ENCODE measurements at places on chromosomes 3 and 15.
A peak's percentile ranks its signal among the peaks of the same experiment; 100 is the strongest.

DNA sequence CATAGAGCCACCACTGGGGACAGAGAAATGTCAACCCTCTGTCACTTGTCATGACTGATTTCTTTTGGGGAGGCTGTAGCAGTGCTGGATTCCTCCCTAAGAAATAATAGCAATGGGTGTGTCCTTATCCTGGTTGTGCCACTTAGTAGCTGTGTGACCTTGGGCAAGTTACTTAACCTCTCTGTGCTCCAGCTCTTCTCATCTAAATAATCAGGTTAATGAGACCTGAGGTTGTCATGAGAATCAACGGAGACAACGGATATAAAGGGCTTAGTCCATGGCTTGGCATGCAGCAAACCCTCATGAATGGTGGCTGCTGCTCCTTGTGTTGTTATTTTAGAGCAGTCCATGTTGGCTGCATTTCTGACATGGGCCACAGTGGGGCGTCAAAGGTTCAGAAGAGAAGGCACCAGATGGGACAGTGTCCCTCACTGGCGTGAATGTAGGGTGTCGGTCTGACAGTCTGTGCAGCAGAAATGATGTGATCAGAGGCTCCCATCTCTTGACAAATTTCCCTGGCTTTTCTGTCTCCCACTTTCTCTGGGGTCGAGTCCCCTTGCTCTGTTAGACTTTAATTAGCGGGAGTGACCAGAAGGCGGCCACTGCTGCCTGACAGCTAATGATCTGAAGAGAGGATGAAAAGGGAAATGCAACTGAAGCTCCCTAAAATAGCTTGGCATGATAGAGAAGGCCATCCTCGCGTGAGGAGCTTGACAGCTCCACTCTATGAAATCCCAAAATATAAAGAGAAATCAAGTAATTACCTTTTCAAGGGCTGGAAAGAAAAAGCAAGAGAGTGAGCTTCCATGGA is 209.4 kb downstream of the CADPS start:
- DNase-seq = peak; percentile 77

DNA sequence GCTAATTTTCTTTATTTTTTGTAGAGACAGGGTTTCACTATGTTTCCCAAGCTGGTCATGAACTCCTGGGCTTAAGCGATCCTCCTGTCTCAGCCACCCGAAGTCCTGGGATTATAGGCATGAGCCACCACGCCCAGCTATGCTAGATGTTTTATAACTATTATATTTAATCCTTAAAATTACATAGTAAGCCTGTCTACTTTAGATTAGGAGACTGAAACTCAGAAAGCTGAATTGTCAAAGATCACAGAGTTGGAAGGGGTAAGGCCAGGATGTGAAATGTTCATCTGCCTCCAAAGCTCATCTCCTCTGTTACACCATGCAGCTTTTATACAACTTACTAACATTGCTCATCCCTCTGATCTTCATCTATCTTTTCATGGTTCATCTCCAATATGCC is 89.8 kb downstream of the MAP2K5 start:
- DNase-seq = no peak

DNA sequence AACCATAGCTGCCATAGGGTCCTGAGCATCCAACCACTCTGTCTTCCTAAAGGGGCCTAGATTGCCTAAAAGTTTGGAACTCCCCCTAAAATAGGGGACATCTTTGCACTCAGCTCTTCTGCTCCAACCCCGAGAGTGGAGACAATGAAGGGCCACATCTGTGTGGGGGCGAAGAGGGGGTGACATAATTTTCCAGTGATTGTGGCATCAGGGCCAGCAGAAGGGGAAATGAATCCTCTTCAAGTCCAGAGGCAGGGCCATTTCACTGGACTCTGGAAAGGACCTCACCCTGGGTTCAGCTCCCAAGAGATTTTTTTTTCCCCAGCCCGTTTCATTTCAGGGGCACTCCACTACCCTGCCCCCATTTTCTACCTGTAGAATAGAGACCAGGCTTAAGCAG is 4.6 kb upstream of the ANKRD63 start:
- no peak for DNase-seq

DNA sequence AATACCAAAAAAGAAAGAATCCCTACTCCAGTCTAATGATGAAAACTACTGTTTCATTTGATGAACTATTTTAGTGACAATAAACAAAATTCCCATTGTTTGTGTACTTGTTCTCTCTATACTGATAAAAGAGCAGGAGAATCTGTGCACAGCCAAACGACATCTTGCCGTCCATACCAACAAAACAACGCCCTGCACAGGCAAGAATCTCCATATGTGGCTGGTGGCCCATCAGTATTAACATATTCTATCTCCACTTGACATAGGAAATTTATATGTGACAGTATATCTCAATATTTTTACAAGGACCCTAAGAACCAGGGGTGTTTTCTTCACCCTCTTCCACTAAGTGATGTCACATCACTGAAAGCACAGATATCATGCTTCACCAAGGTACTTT is 279.5 kb downstream of the ULK4 start:
- no peak for DNase-seq

GRCh38 chr3:5301651-5302297 is 114.3 kb downstream of the EDEM1 start:
- no peak for DNase-seq

- no peak for DNase-seq
Measured at GRCh38 chr3:61369678-61370077, 118.4 kb upstream of the FHIT start.

GRCh38 chr3:51620543-51620942 is 50.5 kb upstream of the TEX264 start:
- no peak for DNase-seq

- DNase-seq = no peak
Measured at GRCh38 chr15:63490345-63491034, 13.9 kb upstream of the USP3 start.

DNA sequence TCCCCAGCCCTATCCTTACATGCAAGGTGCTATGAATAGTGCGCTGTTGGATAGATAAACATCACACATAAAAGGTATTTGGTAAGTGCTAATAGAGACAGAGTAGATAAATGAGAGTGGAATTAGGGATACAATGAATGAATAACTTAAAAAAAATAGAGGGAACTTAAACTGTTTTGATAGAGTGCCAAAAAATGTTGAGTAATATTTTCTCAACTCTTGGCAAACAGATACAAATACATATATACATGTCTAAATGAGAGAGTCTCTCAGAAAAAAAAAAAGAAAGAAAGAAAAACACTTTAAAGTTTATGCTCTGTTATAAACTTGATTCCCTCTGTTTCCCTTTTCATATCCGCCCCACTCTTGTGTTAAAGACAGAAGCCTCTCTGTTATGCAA is 667.4 kb downstream of the ROBO2 start:
- no peak for DNase-seq

GRCh38 chr3:73475175-73475574 is 149.6 kb downstream of the PDZRN3 start:
- DNase-seq = no peak

DNA sequence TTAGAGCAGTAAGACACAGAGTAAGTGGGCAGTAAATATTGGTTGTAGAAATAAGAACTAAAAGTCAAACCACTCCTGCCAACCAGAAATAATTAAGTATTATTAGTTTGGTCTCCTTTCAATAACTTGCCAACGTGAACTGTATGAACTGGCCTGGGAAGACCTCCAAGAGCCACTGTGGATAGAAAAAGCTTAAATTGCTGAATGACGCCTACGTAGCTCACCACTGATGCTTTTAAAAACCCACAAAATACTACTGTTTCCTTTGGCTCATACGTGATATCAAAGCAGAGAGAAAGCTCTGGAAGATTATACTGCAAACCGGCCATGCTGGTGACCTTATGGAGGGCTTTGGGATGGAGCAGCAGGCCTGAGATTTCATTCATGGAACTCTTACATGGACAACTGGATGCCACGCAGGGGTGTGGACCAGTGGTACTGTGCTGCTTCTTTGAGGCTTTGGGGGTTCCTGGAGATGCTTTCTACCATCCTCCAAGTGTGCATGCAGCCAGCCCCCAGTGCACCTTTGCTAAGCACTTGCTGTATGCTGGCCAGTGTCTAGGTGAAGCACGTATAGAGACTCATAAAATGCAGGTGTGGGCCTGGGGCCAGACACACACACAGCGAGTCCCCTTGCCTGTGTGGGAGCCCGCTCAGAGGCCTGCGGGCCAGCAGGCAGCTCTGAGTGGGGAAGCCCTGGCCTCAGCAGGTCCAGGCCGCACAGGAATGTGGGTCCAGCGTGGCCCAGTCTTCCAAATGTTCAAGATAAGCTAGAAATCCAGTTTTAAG is 66.8 kb downstream of the ABTB1 start:
- DNase-seq = no peak

DNA sequence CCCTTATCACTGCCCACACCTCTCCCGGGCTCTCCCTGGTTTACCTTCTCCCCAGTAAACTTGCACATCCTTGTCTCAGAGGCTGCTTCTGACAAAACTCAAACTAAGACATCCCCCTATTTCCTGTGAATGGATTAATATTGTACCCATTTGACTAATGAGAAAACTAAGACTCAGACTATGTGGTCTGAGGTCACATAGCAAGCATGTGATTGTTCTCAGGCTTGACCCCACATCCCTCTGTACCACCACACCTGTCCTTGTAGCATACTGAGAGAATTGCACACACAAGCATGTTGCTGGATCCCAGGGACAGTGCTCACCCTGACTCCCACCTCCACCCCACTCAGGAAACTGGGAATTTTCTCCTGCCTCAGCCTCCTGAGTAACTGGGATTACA is 90.7 kb upstream of the HES1 start:
- DNase-seq = no peak

- no peak for DNase-seq
Measured at GRCh38 chr15:69725275-69725674, 272.7 kb downstream of the RPLP1 start.

DNA sequence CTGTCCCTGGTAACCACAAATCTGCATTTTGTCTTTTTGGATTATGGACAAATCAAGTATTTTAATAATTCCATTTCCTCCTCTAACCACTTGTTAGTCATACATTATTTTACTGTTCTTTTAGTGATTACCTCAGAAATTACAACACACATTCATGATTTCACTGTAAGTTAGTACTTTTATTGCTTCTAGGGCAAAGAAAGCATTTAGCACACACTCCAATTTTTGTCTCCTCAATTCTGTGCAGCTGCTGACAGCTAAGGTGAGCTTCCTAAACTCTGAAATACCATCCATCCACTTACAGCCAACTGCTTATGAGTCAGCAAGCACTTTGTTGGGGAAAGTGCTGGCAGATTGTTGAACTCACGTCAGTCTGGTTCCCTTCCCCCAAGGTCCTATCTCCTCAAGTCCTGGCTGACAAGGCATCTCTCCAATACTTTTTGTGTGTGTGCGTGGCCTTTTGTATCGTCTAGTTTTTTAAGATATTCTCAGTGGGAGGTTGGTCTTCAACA is 49.4 kb upstream of the TNFAIP8L3 start:
- no peak for DNase-seq

- no peak for DNase-seq
Measured at GRCh38 chr3:33076952-33077351, 20.0 kb downstream of the GLB1 start.

GRCh38 chr15:92612891-92613290 is 42.7 kb downstream of the FAM174B start:
- no peak for DNase-seq

DNA sequence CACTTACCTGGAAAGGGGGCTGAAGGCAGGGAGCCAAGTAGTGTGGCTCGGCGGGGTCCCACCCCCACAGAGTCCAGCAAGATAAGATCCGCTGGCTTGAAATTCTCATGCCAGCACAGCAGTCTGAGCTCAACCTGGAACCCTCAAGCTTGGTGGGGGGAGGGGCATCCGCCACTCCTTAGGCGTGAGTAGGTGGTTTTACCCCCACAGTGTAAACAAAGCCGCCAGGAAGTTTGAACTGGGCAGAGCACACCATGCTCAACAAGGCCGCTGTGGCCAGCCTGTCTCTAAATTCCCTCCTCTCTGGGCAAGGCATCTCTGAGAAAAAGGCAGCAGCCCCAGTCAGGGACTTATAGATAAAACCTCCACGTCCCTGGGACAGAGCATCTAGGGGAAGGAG is 156.3 kb downstream of the KBTBD8 start:
- no peak for DNase-seq

DNA sequence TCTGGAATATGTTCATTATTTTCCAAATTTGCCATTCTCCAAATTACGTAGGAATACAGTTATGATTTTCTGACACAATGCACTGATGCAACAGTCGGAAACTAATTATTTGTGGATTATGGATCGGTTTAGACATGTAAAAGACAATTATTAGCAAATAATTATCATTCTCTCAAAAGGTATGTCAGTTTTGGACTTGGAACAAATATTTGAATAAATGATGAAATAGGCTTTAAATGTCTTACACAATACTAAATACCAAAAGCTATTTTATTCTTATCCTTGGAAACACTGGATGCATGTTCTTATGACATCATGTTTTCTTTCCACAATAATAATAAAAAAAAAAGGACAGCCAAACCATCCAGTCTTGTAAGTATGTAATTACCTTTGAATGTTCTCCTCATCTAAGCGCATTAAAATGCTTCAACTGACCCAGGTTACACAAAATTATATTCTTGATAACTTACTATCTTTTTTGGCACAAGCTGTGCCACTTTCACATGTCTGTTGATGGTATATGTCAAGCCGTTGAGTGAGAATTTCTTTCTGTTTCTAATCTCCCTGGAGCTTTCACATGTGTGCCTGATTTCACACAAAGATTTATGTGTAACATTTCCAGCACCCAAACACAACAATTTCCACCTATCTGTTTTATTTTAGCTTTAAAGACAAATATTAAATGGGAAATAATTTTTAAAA is 238.5 kb upstream of the ZNF385D start:
- DNase-seq = no peak

GRCh38 chr15:67403428-67404154 is 117.3 kb upstream of the C15orf61 start:
- DNase-seq = no peak

DNA sequence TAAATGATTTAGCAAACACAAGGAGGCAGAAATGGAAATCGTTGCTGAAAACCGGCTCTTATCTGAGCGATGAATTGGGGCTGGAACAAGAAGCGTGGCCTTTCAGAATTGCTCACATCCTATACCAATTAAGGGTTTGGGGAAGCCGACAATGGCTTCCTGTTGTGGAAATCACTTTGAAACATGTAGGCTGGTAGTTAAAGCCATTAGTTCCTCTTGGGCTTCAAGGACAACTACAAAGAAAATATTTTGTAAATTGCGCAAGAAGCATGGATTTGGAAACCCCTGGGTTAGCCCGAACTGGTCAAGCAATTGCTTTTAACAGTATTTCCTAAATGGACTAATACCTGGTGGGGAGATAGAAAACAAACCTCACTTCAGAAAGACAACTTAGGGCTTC is 182.4 kb downstream of the ADAMTS9 start:
- no peak for DNase-seq

GRCh38 chr3:24582431-24583403 is 88.1 kb upstream of the THRB start:
- DNase-seq = no peak

GRCh38 chr3:41502023-41502422 is 302.7 kb downstream of the CTNNB1 start:
- no peak for DNase-seq

GRCh38 chr3:71310980-71311660 is 272.4 kb downstream of the FOXP1 start:
- no peak for DNase-seq

DNA sequence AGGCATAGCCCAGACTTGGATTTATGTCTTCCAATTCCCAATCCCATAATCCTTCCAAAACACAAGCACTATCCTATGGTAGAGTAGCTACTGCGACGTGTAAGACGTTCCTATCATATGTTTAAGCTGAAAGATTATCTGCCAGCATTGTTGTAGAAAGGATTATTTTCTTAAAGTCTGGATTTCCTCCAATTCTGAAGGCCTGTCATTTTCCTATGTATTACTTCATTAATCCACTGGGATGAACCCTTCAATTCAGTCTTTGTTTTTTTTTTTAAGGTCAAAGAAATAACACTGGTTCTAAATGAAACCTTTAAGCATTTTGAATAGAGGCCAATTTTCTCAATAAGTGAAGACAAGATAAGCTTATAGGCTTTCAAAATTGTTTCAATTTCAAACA is 289.0 kb downstream of the SLC9A9 start:
- no peak for DNase-seq
